ENCODE measurements at places on chromosomes 3 and 15. TPM values are rescaled to one million over a fixed set of nuclear protein-coding genes. Genes with fewer than 3 reads are reported as not detected.

Gene DMXL2
- total RNA-seq = 42.7 TPM

Gene MED12L
- 0.43 TPM for total RNA-seq

Gene GRK7
- total RNA-seq = not detected

Gene NMNAT3
- total RNA-seq = under 0.01 TPM

Gene SPESP1
- total RNA-seq = 2.4 TPM

Gene DNAJB11
- total RNA-seq = 267 TPM

Gene SPG11
- total RNA-seq = 66.6 TPM

Gene ZNF770
- 36.8 TPM for total RNA-seq

Gene AMOTL2
- 87.1 TPM for total RNA-seq

Gene RHCG
- total RNA-seq = not detected

Gene TLR9
- total RNA-seq = not detected

Gene TKT
- 312 TPM for total RNA-seq

Gene ACOX2
- total RNA-seq = 4.2 TPM

Gene ALPK3
- 0.57 TPM for total RNA-seq

Gene PPP2R3A
- 26.1 TPM for total RNA-seq

Gene HOMER2
- 2.0 TPM for total RNA-seq

Gene CKMT1B
- not detected for total RNA-seq

Gene XCR1
- total RNA-seq = not detected

Gene SPTSSB
- not detected for total RNA-seq

Gene THPO
- not detected for total RNA-seq

Gene UBAP1L
- 2.2 TPM for total RNA-seq

Gene DPPA2
- total RNA-seq = not detected

Gene LRRN1
- total RNA-seq = not detected

Gene FYCO1
- 19.8 TPM for total RNA-seq

Gene CLPX
- total RNA-seq = 34.5 TPM

Gene AGBL1
- not detected for total RNA-seq

Gene RTP1
- not detected for total RNA-seq

Gene ATP13A5
- not detected for total RNA-seq

Gene SCAMP5
- total RNA-seq = 0.57 TPM

Gene PRSS50
- total RNA-seq = not detected

Gene PIF1
- 2.6 TPM for total RNA-seq

Gene CCR8
- total RNA-seq = not detected

Gene MESP1
- under 0.01 TPM for total RNA-seq
